ENCODE measurements at places on chromosomes 5 and 9.

DNA sequence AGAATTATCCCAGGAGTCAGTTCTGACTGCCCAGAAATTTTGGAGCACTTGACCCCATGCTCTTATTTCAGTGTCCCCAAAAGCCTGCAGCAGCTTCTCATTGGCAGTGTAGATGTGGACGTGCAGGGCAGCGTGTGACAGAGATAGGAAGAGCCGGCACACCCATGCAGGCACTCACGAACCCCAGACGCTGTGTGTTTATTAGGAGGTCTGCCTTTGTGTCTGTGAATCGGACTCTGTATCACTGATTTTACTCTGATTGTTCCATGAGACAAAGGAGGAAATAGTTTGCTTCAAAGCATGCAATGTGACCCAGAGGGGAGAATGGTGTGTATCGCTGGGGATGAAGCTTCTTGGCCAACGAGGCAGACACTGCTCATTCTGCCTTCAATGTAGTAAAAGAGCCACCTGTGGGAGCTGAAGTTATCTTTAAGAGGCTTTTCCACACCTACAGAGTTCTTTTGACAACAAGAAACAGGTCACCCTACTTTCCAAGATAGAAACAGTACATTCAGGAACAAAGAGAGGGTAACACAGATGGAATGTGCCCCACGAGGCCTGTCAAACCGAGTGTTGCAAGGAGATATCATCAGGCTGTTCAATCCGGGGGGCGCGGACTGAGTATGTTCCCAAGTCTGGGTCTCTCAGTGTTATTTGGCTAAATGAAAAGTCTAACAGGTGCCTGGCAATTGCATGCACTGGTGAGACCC, 224.0 kb downstream of the NTRK2 start:
- DNase-seq = no peak

DNA sequence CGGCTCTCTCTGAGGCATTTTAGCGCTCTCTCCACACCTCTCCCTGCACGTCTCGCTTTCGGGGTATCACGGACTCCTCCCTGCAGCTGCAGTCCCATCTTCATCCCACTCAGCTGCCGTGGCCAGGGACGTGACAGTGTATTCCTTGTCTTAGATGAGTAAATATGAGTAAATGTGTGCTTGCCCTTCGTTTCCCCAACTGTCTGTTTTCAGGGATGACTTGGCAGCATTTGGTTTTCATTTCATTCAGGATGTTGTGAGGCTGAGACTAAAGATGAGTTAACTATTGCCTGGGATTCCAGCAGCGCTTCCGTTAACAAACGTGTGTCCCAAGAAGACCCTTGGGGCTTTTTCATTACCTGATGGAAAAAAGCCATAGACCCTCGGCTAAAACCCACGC, 29.5 kb downstream of the GDNF start:
- no peak for DNase-seq

- DNase-seq = no peak
These were observed 55.1 kb upstream of the TEX48 start for GRCh38 chr9:114737118-114737517.

GRCh38 chr5:171542525-171543140, 123.2 kb downstream of the FGF18 start:
- DNase-seq = no peak

DNA sequence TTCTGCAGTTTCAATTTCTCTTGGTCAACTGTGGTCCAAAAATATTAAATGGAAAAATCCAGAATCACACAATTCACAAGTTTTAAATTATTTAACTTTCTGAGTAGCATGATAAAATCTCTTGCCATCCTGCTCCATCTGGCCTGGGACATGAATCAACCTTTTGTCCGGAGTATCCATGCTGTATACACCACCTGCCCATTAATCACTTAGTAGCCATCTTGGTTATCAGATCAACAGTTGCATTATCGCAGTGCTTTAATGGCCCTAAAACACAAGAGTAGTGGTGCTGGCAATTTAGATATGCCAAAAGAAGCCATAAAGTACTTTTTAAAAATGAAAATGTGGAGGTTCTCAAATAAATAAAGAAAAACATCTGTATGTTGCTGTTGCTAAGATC, 25.3 kb downstream of the EFCAB9 start:
- DNase-seq = no peak

DNA sequence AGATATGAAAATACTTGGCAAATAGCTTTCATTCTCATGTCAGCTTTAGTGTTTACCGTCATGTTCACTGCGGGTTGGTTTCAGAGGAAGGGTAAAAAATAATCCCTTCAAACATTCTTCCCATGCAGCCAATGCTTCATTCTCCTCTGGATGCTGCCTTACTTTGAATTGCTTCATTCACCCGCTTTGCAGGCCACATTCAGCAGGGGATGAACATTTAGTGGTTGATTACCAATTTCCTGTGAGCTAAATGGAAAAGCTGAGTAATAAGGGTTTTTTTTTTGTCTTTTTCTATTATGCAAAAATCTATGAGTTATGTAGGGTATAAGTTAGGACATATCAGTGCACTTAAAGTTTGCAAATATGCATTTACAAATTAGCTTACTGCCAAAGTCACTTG, 96.3 kb upstream of the MEF2C start:
- DNase-seq = no peak

DNA sequence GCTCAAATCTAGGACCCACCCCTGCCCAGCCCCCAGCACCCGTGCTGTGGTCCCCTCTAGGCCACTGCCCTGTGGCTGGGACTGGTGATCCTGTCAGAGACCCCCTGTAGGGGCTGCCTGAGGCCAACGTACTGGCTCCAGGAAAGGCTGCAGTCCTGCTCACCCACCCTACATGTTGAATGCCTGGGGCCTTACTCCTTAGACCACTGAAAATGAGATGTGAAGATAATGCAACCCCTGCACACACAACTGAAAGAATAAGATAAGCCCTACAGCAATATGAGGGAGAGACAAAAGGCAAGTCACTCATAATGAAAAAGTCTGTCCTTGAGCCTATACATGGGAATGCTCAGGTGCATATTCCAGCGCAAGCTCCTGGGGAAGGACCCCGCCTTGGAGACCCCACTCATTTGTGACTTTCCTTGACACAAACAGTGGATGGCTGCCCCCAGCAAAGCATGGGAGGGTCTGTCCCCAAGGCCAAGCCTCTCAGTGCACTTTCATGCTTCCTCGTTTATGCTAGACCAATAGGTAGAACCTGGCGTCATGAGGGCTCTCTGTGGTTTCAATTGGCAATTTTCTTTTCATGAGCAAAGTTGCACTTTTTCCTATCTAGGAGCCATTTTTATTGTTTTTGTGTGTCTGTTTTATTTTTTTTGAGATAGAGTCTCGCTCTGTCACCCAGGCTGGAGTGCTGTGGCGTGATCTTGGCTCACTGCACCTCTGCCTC, 12.5 kb upstream of the WNK2 start:
- no peak for DNase-seq

DNA sequence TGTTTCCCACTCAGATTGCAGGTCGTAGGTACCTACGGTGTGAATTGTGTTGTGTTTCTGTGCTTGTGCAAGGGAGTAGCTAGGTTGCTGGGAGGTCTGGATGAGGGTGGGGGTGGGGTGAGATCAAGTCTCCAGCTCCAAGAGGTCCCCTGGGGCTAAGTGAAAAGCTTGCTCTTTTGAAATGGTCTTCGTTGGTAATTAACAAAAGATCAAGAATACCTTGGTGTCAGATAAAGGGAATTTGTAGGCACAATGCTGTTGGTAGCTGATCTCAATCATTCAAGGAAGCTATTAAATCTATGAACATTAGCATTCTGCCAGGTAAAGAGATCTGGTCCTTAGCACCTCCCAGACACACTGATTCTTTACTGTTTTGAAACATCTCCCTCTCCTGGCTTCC, 928 bp upstream of the PCDHGC4 start:
- no peak for DNase-seq

DNA sequence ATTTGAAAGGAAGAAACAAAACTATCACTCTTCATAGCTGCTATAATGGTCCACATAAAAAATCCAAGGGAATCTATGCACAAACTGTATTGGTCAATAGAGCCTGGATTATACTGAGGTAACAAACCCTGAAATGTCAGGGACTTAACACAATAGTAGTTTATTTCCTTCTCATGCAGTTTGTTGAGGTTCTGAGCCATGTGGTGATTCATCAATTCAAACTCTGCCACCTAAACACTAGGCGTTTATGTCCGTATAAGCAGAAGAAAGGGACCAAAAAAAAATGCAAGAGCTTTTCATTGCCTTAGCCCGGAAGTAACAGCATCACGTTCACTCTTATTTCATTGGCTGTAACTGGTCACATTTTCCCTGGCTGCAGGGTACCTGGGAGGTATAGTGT, 464.7 kb downstream of the ZSWIM6 start:
- no peak for DNase-seq

DNA sequence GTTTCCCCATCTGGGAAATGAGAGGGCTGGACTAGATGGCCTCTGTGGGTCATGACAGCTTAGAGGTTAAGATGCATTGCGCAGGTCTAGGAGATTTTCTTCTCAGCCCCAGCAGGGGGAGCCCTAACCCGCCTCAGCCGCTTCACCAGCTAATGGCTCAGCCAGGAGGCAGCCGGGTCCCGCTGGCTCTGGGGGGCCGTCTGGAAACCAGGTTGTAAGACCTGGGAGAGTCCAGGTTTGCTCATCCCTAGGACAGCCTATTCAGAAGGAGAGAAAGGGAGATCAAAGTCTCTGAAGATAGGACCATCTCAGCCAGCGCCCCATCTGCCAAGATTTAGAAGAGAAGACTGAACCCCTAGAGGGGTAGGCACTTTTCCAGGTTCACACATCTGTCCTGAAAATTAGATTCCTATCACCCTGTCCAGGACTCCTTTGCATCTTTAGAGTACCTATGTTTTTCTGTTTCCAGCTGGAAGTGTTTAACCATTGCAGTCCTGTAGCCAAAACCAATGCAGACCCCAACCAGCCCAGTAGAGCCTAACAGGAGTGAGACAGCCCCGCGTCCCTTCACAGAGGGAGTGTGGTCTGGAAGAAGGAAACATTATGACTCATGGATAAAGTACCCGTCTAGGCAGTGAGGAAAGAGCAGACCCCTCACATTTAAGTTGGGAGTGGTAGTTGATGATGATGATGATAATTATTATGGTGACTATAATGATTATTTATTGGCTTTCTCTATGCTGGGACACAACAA, 27.5 kb downstream of the SPARC start:
- peak; percentile 64 for DNase-seq

DNA sequence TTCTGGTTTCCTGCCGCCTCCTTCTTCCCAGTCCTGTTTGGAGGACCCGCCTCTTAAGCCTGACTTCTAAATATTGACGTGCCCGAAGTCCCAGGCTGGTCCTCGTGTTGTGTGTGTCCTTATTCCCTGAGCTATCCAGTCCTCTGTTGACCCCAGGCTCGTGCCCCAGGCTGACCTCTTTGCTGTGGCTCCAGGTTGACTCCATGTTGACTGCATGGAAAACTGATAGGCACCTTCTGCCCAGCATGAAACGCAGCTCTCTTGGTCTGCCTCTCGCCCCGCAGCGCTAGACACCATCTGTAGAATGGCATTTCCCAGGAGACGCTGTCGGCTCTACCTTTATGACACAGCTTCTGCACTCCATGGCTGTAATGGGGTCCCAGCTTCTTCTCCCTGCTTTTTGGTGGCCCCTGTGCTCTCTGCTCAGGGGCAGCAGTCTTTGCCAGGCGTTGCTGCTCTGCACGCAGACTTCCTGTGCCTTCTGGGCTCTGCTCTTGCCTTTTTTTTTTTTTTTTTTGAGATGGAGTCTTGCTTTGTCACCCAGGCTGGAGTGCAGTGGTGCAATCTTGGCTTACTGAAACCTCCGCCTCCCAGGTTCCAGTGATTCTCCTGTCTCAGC, 28.4 kb downstream of the EHMT1 start:
- DNase-seq = no peak

DNA sequence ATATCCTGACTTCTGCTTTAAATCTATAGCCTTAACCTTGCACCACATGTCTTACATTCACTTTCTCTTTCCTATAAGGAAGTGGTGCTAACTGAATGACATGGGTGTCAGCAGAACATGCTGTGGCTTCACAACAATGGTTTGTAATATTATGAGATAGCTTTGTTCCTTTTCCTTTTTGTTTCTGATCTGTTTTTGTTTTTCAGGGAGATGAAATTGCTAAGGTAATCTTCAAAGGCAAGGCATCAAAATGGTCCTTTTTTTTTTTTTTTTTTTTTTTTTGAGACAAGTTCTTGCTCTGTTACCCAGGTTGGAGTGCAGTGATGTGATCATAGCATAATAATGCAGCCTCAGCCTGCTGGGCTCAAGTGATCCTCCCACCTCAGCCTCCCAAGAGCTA, 53.6 kb upstream of the RANBP6 start:
- no peak for DNase-seq

DNA sequence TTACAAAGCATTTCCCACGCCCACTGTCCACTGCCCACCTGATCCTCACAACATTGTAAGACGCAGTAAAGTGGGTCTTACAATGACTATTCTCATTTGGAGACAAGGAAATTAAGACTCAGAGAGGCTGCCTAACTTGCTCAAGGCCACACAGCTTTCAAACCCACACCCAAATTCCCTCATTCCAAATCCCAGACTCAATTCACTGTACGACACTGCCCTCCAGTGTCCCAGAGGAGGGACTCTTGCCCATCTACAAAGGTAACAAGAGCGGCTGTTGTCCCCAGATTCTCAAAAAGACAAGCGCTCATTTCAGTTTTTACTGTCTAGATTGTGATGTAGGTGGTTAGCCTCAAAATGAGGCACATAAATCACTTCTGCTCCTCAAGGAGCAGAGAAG, 184.6 kb downstream of the ACTL7B start:
- no peak for DNase-seq

DNA sequence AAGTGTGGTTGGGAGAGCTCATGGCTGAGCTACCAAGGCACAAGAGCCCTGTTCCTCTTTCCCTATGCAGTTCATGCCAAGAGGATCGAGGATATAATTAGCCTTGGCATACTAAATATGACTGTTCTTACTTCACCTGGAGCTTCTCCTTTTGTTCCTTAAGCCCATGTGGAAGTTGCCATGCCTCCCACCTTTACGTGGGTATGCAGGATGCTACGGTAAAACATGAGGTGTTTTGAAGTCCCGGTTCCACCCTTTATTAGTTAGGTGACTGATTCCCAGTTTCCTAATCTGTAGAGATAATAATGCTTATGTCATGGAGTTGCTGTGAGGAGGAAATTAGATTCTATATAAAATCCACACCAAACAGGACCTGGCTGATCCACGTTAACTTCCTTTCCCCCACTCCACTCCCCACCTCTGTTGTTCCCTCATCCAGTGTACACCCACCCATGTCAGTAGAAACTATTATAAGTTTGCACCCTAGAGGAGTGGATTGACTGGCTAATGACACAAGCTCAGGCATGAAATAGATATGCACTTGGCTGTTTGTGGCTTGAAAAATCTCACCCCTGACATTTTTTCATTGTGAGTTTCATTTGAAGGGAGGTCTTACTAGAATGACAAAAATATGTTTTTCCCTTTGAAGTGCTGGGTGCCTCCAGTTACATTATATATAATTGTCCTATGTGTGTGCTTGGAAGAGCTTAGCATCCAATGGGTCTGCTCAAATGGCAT, 36.8 kb upstream of the SHOC1 start:
- DNase-seq = no peak

- DNase-seq = no peak
These were observed 1.1 kb downstream of the MAMDC2 start for GRCh38 chr9:70044490-70045307.

DNA sequence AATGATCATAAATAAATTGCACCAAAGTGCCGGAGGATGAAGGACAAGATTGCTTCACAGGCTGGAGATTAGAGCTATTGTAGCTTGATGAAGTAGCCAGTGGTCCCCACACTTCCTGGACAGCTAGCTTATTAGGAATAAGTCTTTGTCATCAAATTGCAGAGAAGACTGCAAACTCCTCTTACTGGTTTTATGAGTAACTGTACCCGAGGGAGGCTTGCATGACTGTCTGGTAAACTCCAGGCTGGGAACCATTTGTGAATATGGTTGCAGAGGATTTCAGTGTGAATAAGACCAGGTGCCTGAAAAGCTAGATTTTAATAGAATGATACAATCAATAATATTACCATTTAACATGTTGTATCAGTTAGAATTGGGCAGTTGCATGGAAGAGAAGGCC, 36.5 kb upstream of the SEMA5A start:
- no peak for DNase-seq
